ENCODE measurements at places on chromosomes 6 and 20. TPM values are rescaled to one million over a fixed set of nuclear protein-coding genes. Genes with fewer than 3 reads are reported as not detected.

GDAP1L1 gene
- total RNA-seq = 1.7 TPM

ANKRD66 gene
- not detected for total RNA-seq

ROMO1 gene
- total RNA-seq = 159 TPM

ENPP5 gene
- total RNA-seq = 4.8 TPM

PLEKHG1 gene
- 135 TPM for total RNA-seq

PLN gene
- total RNA-seq = not detected

RAB32 gene
- total RNA-seq = 37.0 TPM

COL9A1 gene
- 0.77 TPM for total RNA-seq

BEND3 gene
- total RNA-seq = 5.8 TPM

HCRTR2 gene
- not detected for total RNA-seq

LHFPL5 gene
- not detected for total RNA-seq

PSMB9 gene
- total RNA-seq = not detected

PRDM13 gene
- total RNA-seq = not detected

CD24 gene
- total RNA-seq = 796 TPM

CRISP2 gene
- not detected for total RNA-seq

EDN3 gene
- not detected for total RNA-seq

- DNase-seq = no peak
Observed at GRCh38 chr6:13808801-13809200, 5.6 kb downstream of the MCUR1 start.

DNA sequence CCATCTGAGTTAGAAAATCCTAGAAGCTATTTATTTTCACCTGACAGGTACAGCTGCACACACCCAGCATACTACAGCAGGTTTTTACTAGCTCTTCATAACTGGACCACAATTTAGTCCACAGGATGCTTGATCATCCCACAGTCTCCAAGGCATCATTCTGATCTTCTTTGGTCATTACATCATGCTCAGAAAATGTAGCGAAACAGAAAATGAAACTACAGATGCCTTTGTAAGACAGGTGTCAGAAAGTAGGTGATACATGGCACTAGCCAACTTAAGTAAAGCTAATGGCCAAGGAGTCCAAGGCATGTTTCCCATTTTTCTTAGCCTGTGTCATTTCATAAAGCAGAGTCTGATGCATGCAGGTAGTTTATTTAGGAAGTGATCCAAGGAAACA, 102.3 kb downstream of the HTR1B start:
- DNase-seq = no peak

GRCh38 chr6:41051873-41052272, 1.1 kb upstream of the APOBEC2 start:
- no peak for DNase-seq

- no peak for DNase-seq
Observed at GRCh38 chr6:34506718-34507117, 40.8 kb downstream of the PACSIN1 start.

DNA sequence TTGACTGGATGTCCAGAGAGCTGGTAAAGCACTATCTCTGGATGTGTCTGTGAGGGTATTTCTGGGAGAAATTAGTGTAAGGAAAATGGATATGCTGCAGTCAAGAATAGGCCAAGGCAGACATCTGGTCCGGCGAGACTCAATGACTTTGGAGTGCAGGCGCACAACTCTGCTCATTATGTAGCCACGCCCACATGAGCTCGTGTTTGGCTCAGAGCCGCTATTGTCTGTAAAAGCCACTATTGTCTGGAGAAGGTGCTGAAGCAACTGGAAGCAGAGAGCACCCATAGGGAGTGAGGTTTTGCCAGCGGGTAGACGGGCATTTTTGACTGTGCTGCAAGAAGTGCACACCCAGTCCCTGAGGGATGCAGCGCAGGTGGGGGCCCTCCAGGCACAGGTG, 305.0 kb upstream of the POU3F2 start:
- DNase-seq = no peak

DNA sequence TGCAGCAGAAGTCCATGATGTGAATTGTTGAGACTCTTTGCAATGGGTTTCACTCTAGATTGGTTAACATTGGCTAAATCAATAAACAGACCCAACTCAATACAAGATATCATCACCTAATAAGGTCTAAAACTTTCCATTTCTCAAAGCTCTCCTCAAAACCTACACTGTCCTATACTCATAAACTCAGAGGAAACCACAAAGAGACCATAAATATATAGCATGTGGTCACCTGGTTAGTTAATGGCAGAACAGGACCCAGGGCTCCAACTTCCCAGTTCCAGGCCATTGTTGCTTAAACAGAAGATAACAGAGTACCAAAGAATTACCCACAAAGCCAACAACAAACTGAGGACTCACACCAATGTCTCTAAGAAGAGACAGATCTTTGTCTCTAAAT, 12.0 kb downstream of the RTN4IP1 start:
- no peak for DNase-seq

DNA sequence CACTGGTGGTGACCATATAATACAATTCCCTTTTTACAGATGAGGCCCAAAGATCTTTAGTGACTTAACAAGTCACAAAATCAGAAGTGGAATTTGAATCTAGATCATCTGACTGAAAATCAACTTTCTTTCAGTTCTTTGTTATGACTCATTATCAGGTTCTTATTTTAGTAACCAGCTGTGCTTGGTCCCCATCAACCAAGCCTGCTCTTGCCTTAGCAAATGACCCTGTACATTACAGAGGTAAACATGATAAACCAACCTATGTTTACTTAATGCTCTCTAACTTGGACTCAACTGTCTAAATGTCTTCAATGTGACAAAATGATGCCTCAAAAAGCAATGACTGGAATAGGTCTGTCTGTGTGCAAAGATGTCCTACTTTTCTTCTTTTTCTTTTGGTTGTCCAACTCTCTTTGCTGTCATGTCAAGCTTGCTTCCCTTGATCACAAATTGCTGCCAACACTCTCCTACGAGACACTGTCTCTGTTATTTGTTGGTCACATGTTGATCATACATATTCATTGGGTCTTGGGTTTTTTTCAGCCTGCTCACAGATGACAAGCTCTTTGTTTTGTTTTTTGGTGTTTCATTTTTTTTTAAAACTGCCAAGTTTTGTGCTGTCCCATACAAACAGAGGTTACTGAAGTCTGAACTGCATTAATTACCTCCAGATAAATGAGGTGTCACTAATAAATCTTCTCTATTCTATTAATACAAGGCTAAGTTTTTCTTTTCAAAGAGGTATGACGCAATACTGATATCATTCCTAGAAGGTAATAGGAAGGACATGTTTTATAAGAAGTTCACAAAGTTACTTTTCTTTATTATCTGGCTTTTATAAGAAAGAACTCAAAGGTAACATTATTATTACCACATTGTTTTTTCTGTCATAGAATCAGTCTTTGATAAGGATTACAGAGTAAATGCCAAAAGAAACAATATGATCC, 62.2 kb upstream of the PLN start:
- DNase-seq = no peak

DNA sequence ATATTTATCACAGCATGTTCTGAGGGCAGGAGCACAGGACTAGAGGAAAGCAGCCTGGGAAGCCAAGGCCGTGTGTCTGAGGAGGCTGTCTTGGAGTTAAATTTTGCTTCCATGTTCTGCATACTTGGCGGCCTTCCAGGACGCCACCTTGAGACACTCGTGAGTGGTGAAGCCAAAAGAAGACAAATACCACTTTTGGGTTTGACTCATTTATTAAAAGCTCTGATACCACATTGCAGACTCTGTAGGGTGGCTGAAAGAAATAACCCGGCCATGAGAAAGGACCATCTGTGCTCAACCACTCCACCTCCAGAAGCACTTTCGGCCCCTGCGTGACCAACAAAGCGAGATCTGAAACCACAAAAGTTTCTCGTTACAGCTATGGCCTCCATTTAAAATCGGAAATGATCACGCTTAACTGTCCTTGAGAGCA, 120.0 kb downstream of the TMEM242 start:
- DNase-seq = no peak

- peak; percentile 81 for DNase-seq
Observed at GRCh38 chr20:37527638-37528445, at the start of gene BLCAP. Gene BLCAP, minus strand, starts transcription at chr20:37527876. Its CDS starts 8,702 bp downstream, at chr20:37519174.

- DNase-seq = no peak
Observed at GRCh38 chr6:45109551-45109950, 218.6 kb upstream of the RUNX2 start.

GRCh38 chr6:165184192-165184979, 125.0 kb downstream of the C6orf118 start:
- no peak for DNase-seq

DNA sequence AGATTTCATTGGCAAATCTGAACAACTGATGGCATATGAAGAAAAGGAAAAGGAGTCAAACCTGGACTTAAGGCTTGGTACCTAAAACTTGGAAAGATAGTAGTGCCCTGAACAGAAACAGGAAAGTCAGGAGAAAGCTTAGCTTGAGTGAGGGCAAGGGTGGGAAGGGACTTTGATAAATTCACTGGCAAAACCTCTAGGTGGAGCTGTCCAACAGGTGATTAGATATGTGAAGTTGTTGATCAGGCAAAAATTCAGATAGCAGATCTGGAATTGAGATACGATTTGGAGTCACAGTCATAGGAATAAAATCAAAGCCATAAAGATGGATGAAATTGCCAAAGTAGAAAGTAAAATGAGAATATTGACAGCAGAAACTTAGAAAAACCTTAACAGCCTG, 16.1 kb upstream of the ZNF292 start:
- DNase-seq = peak; percentile 21

DNA sequence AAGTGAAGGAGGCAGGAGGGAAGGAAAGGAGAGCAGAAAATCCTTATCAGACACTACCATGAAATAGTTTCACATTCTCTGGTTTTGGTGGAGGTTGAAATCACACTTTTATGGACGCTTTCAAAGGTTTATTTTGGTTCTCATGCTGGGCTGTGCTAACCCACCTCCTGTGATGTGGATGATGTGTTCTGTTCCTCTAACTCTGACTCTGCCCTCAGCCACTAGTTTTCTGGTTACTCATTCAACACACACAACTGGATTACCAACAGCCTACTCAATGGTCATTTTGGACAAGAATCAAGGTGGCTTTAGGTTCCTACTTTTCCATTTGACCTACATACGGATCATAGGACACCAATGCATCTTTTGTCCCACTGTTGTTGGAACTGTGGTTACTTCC, 522.1 kb upstream of the BTBD3 start:
- no peak for DNase-seq

DNA sequence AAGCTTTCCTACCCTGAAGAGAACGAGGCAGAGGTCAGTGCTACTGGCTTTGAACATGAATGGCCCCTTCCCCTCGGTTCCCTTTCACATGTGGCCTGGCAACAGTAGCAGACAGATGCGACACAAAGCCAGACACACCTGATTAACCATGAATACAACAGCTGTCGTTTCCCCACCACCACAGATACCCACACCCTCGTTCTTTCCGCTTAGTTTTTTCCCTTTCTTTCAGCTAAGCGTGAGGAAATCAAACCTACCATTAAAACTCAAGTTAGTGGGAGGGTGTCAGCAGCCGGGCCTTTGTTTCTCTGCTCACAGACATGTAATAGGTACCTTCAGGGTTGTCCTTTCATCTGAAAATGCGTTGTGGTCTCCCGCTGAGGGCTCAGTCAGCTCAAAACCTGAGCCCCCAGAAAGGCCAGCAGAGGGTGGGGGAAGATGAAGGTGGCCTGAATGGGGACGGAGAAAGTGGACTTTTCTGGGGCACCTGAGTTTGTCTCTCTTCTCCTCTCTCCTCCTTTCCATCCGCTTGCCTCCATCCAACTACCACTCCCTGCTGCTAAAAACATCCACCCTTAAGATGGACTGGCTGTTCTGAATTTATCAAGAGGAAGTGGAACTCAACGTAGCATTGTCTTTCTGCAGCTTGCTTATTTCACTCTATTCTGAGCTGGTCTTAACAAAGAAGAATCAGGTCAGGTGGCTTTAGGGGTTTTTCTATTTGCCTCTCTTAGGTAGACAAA, 516.6 kb upstream of the JARID2 start:
- no peak for DNase-seq

GRCh38 chr6:17466707-17467106, 73.3 kb downstream of the CAP2 start:
- no peak for DNase-seq

DNA sequence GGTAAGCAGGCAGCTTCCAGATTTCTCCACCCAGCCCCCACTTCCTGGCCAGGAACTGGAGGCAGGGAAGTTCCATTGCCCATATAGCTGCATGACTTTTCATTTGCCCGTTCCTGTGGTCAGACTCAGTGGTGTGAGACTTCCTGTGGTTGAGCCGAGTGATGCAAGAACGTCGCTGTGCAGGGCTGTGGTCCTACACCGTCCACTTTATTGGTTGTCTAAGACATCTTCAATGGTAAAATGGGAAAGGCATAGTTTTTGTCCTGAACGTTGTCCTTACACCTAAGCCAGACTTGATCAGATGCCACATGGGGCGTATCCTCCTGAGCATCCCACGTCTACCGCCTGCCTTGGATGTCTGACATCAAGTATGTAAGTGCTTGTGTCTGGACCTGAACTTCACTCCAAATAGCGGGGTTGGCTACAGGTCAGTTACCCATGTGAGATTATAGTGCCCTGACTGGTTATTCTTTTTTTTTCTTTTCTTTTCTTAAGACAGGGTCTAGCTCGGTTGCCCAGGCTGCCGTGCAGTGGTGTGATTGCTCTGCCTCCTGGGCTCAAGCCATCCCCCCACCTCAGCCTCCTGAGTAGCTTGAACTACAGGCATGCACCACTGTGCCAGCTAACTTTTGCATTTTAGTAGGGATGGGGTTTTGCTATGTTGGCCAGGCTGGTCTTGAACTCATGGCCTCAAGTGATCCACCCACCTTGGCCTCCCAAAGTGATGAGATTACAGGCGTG, 25.9 kb upstream of the GTSF1L start:
- no peak for DNase-seq

- no peak for DNase-seq
Observed at GRCh38 chr6:21900730-21901129, 307.2 kb downstream of the SOX4 start.

DNA sequence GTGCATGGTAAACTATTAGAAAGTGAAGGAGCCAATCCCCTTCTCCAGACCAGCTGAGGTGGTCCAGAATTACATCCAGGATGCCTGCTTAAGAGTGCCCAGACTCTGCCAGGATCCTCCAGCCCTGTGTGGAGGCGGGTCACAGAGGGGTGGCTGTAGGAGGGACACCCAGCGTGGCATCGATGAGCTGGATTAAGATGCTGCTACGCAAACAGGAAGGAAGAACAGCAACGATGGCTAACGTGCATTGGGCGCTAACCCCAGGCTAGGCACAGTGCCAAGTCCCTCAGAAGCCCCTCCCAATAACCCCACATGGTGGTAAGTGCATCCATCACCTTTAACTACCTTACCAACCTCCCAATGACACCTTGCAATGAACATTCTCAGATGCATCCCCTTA, 63.9 kb upstream of the MRPS10 start:
- DNase-seq = no peak

DNA sequence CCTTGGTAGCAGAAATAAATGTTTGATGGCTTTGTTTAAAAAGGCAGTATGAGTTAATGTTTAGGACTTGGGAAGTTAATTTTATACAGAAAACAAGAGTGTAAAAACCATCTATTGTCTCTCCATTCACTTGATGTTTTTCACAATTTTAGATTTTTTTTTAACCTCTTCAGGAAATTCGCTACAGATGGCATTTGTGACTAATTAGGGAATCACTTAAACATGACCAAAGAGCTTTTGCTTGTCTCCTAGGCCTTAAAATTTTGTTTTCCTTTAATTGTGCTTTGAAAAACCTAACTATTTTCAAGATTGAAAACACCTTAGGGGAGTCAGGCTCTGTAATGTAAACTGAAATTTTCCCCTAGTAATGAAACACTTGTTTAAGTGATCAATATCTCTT, 17.3 kb downstream of the TULP4 start:
- no peak for DNase-seq

All from endothelial cell (in vitro differentiated cells).